ENCODE measurements at places on chromosomes 16 and 17. TPM values are rescaled to one million over a fixed set of nuclear protein-coding genes. Genes with fewer than 3 reads are reported as not detected.

The SMIM5 gene
- total RNA-seq, result 9.3 TPM

The SMARCE1 gene
- 171 TPM for total RNA-seq

The C1QL1 gene
- total RNA-seq, result 15.6 TPM

The HBZ gene
- not detected for total RNA-seq

The MMP25 gene
- 0.14 TPM for total RNA-seq

The TTLL6 gene
- total RNA-seq, result 3.5 TPM

The KIF18B gene
- 14.8 TPM for total RNA-seq

The NAGS gene
- 2.1 TPM for total RNA-seq
